ENCODE measurements at places on chromosomes 3 and 15.

DNA sequence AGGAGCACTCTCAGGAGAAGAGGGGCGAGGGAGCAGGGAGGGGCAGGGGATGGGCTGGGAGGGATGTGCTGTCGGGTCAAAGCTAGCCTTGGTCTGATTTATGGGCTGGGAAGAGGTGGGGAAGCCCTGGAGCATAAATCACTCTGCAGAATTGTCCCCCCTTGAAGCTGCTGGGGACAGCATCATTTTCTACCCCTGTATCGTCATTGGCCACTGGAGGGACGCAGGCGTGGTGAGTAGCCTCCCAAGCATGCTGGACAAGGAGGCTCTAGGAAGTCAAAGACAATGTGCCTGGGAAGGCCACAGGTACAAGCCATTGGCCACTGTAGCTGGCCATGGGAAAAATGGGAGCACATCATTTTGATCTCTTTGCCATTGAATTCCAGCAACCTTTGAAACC, 175.5 kb upstream of the CTDSPL start:
- DNase-seq: no peak

DNA sequence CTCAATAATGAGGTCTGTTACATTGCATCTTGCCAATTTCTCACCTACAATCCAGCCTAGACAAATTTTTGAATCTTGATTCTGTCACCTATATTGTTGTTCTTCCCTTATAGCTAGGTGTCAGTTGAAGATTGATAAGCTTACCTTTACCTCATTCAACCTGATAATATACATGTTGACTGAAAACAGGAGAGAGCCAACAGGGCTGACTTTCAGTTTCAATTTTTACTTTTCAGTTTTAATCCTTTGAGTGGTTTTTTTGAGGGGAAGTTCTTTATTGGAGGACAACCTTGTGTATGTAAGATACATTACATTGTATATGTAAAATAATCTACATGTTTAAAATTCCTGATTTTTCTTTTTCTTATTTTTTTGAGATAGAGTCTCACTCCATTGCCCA, 5.8 kb downstream of the ATP13A5 start:
- no peak for DNase-seq

- DNase-seq: no peak
Observed at GRCh38 chr3:157819270-157820156, 286.7 kb downstream of the SHOX2 start.

GRCh38 chr15:91302588-91303439, 202.8 kb downstream of the SV2B start:
- DNase-seq: peak; percentile 73

- DNase-seq: no peak
Observed at GRCh38 chr15:53445531-53445930, 313.9 kb downstream of the WDR72 start.

- DNase-seq: no peak
Observed at GRCh38 chr3:60948488-60948887, 302.8 kb downstream of the FHIT start.

GRCh38 chr3:130682131-130682530, 64.5 kb downstream of the PIK3R4 start:
- no peak for DNase-seq

- peak; percentile 30 for DNase-seq
Observed at GRCh38 chr15:75606711-75607699, 18.5 kb downstream of the SNUPN start.

DNA sequence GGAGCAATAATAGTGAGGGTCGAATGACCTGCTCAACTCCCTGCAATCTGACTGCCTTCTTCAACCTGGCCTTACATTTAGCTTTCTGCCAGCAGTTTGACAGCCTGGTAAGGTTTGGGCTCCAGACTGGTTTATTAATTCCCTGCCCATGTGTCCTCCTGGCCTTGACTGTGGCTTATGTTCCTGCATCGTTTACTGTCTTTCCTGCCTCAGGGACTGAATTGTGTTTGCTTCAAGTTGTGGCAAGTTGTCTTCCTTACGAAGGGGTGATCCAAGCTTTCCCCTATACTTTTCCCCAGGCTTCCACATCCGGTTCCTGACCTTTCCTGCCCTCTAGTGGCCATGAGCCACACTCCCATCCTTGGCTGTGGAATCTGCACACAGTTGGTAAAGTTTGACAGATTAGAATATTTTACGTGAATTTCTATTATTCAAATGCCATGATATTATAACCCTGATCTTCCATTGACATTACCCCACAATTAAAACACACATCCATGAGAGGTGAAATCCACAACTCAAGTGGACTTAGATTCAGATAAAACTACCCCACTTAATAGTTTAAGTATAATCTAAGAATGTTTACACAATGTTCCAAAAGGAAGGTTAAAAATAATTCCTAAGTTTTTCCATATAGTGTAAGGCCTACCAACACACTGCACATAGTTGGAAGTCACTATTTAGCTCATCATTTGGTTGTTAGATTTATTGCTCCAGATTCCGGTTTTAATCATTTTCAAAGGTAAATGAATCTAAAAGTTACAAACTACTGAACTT, 95.7 kb downstream of the NEDD4 start:
- no peak for DNase-seq

- DNase-seq: no peak
Observed at GRCh38 chr3:56737006-56737405, 53.9 kb upstream of the TASOR start.

DNA sequence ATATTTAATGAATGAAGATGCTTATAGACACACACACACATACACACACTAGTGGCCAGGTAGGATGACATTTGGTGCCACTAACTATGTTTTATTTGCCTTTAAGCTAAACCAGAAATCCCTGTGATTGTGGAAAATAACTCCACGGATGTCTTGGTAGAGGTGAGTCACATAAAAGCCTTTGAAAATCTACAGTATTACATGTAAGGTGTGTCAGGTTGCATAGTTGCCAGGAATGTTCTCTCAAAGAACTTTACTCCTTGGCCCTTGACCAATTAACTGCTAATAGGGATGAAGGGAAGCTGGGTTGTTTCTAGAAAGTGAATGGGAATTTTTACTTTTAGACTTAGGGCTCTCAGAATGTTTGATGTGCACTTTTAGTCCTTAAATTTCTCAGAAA, 9.9 kb downstream of the ZBED2 start:
- no peak for DNase-seq

DNA sequence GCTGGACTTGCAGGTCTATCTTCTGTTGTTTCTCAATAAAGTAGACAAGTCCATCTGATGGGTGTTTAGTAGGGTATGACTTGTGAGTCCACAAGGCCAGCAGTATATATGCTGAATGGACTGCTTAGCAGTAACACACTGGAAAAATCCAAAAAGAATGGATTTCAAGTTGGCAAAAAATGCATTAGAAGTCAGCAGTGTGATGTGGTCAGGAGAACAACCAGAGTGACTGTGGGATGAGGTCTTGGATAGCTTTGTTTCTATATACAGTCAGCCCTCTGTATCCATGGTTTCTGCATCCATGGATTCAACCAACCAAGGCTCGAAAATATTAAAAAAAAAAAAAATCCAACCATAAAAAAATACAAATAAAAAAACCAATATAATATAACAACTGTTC, 55.8 kb downstream of the LPP start:
- no peak for DNase-seq

DNA sequence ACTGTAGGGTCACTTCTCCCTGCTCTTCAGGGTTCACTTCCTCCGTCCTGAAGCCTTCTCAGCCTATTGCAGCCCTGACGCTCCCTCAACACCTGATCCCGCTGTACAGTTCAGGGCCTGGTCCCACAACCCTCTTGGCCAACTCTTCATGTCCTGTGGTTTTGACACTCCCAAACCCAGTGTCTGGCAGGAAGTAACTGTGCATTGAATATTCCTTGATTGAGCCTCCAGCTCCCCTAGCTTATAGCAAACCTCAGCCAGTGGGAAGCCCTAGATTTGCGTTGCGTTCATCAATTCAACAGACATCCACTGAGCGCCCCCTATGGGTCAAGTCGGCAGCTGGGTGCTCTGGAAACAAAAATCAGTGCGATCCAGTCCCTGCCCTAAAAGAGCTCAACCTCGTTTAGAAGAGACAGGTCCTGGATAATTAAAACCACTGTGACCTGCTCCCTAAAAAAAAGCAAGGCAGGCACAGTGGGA, 13.5 kb downstream of the UBAP1L start:
- peak; percentile 37 for DNase-seq

DNA sequence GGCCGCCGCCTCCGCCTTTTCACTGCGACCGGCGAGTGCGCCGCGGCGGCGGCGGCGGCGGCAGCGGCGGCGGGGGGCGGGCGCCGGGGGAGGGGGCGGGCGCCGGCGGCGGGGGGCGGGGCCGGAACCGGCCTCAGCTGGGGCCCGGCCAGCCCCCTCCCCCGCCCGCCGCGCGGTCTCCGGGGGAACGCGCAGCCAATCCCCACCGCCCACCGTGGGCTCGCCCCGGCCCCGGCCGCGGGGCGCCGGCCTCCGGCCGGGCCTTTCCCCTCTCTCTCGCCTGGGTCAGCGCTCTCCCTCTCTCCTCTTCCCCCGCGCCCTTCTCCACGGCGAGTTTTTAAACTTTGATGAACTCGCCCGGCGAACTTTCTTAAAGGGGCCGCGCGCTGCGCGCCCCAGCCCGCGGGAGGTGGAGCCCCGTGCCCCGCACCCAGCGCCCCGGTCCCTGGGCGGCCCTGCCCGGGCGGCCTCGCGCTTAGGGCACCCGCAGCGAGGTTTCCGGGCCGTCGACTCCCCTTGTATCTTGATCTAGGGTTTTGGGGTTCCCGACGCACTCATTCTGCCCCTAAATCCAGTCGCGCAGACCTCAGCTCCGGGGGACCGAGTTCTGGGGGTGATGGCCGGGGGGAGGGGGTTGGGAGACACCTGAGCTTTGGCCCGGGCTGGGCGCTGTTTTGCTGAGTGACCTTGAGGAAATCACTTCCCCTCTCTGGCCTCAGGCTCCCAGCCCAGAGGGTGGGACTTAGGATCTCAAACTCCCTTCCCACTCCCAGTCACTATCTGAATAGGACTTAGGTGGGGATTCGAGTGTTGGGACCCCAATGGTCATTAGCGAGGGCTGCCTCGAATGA, at the start of gene RBPMS2:
TSS of gene RBPMS2 (minus strand) at position 39 of the 851 bp plus-strand sequence. CDS start 270 bp downstream, outside the sequence.
- DNase-seq: no peak
